ENCODE measurements at places on chromosomes 5 and 9.

DNA sequence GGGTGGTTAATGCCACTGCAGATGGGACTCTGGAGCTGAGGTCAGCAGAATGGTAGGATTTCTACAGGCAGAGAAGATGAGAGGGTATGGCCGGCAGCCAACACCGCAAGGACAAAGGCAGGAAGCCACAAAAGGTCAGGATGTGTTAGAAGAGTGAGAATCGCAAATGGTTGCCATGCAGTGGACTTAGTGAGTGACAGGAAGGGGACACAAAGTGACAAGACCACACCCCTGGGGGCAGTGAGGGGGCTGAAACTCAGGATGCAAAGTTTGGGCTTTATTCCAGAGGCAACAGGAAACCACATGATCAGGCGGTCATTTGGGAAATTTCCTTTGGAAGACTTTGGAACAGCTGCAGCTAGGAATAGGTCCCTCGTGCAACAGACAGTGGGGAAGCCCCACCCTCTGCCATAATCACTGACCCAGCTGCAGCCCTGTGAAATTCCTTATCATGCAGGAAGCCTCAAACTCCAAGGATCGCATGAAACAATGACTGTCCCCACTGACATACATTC lies 14.2 kb upstream of the CCDC180 start:
- no peak for DNase-seq

- DNase-seq, result no peak
These were observed 132.7 kb upstream of the POU5F2 start for GRCh38 chr5:93874080-93874479.

DNA sequence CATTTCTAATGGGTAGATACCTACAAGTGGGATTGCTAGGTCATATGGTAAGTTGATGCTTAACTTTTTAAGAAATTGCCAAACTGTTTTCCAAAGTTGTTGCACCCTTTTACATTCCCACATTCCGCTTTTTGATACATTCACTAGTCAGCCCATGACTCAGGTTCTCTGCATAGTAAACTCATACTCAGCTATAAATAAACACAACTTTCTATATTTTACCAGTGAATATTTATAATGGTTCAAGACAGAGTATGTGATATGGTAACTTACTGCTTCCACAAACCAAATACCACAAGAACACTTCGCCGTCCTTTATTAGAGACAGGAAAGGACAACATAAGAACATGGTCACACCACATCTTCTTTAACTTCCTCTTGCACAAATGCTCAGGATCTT lies 54.0 kb downstream of the PLPP1 start:
- no peak for DNase-seq

GRCh38 chr9:116501871-116502270 lies 185.2 kb upstream of the TRIM32 start:
- peak; percentile 80 for DNase-seq

GRCh38 chr9:14888875-14889274 lies 21.4 kb downstream of the FREM1 start:
- no peak for DNase-seq
